ENCODE measurements at places on chromosomes 6 and 20.

- DNase-seq, result no peak
Observed at GRCh38 chr6:128033156-128033555, 132.3 kb upstream of the THEMIS start.

- no peak for DNase-seq
Observed at GRCh38 chr6:11763460-11764249, 14.9 kb downstream of the ADTRP start.

DNA sequence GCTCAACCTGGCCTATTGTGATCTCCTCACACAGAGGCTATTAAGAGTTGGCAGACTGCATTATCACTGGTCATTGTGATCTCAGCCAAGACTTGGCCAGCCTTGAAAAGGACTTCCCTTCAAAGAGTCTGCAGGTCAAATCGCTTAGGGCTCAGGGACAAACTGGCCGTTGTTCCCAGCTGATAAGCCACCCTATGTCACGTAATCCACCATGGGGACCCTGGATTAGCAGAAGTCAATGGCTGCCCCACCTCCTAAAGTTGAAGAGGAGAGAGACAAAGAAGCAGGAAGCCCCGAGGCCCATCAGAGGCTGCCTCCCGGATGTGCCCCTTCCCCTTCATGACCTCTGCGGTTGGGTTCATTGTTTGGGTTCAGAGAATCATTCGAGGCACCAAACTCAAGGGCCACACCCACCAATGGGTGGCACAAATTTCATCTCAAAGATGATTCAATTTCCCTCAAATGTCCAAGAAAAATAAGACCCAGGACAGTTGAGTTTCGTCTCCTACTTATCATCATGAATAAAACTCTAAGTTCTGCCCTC is 56.6 kb downstream of the BPIFB1 start:
- no peak for DNase-seq

DNA sequence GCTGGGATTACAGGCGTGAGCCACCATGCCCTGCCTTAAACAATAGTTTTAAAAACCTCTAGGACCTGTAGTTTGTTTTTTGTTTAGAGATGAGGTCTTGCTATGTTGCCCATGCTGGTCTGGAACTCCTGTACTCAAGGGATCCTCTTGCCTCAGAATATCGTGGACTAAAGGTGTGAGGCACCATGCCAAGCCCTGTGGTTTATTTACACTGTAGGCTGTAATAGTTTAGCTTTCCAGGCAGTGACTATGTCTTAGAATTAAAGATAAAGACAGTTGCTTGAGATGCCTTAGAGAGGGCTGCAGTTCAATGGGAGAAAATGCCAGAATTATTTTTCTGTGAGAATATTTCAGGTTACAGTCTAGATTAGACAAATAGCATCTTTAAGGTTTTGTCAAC is 72.9 kb downstream of the SGK1 start:
- no peak for DNase-seq

GRCh38 chr6:93235775-93236174 is 183.6 kb downstream of the EPHA7 start:
- no peak for DNase-seq

GRCh38 chr20:5395932-5396727 is 79.4 kb upstream of the PROKR2 start:
- no peak for DNase-seq

DNA sequence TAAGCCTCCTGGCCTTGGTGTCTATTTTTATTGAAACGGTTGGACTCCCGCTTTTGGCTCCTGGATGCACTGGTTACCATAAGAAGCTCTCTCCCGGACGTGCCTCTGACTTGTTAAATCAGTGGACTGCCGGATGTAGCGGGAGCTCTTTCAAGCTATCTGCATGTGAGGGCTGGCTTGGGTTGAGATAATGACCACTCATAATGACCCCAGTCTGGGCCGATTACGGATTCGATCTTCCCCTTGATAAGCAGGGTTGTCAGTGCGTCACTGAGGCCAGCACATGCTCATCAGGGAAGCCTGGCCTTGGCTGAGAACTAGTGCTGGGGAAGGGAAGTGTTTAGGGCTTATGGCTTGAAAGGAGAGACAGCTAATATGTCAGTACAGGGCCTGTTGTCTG is 528.1 kb downstream of the CDH26 start:
- DNase-seq, result no peak

DNA sequence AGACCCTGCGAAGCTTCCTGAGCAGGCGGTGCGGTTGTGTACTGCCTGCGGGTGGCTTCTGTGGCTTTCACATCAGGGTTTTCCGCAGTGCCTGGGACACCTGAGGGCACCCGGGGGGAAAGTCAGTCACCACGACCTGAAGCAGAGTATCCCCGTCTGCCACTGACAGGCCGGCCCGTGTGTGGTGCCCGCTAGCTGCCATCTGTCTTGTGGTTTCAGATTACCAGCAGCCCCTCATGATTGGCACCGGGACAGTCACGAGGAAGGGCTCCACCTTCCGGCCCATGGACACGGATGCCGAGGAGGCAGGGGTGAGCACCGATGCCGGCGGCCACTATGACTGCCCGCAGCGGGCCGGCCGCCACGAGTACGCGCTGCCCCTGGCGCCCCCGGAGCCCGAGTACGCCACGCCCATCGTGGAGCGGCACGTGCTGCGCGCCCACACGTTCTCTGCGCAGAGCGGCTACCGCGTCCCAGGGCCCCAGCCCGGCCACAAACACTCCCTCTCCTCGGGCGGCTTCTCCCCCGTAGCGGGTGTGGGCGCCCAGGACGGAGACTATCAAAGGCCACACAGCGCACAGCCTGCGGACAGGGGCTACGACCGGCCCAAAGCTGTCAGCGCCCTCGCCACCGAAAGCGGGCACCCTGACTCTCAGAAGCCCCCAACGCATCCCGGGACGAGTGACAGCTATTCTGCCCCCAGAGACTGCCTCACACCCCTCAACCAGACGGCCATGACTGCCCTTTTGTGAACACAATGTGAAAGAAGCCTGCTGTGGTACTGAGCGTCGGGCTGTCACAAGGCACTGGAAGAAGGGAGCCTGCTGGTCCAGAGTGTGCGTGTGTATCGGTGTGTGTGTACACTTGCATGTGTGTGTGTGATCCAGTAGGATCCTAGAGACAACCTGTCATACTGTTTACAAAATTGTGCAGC is 54.4 kb downstream of the GOPC start:
- DNase-seq, result peak; percentile 15

- no peak for DNase-seq
Observed at GRCh38 chr6:15194453-15194852, 51.4 kb upstream of the JARID2 start.

GRCh38 chr20:59120919-59121318 is 42.7 kb upstream of the ZNF831 start:
- DNase-seq, result no peak

- no peak for DNase-seq
Observed at GRCh38 chr6:159844737-159845645, 44.9 kb downstream of the PNLDC1 start.

GRCh38 chr6:28161410-28162079 is 19.9 kb downstream of the ZKSCAN8 start:
- peak; percentile 80 for DNase-seq

DNA sequence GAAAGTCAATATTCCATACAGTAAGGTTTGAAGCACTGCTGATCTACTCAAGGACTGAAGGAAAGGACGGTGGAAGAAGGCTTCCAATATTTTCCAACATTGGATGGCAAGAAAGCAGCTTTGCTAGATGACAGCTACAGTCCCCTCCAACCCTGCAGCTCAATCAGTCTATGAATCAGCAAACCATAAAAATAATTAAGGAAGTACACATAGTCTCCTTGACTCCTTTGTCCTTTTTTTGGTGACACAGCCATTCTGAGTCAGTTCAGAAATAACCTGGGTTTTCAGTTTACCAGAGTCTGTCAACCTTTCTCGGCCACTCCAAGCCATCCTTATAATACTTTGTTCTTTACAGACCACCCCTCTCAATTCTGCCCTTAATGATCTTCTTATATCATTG is 232.5 kb downstream of the IBTK start:
- DNase-seq, result no peak

DNA sequence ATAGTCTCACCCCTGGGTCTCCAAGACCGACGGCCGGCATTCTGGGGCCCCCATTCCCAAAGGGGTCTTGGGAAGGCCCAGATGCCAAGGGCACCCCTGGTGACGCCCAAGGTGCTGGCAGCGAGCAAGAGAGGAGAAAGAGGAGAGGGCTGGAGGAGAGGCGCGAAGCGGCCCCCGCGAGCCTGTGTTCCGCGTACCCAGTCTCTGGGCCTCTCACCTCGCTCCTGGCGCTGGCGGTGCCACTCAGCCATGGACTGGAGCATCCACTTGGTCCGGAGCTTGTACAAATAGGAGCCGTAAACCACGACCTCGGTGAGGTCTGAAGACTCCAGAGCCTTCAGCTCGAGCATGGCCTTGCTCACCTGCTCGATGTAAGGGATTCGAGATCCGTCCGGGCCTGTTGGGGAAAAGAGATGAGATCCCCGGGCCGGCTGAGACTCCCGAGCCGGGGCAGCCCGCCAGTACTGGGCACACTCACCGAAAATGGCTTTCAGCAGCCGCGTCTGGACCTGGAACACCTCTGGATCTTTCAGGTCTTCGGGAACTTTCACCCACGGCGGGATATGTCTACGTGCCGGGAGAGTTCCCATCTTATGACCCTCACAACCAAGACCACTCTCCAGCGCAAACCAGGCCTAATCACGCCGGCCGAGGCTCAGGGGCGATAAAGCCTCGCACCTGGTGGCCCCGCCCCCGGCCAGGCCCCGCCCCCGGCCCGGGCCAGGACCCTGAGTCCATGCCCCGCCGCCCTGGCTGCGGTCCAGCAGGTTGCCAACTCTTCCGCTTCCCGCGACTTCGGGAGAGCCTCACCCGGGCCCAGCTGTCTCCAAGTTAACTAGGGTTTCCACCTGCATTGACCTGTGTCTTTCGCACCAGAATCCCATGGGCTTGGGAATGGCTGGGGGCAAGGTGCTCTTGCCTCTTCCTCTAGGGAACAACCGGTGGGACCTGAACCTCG is at the start of gene DPPA5:
DPPA5 (minus strand) TSS at position 641 of the 958 bp plus-strand sequence; CDS start at position 590, 51 bp downstream.
- DNase-seq, result no peak

DNA sequence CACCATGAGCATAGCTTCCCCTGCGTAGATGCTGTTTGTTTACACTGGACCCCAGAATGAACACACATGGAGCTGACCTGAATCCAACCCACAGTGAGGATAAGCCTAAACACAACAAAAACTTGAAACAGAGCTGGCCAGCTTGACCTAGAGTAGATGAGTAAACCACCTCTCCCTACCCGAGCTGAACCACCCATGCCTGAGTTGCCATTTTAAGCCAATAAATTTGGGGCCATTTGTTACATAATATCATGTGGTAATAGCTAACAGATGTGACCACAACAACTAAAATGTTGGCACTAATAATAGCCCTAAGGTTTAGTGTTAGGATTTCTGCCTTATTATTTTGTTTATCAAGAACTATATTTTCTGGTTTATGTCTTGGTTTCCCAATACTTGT is 103.2 kb upstream of the GRIK2 start:
- no peak for DNase-seq

DNA sequence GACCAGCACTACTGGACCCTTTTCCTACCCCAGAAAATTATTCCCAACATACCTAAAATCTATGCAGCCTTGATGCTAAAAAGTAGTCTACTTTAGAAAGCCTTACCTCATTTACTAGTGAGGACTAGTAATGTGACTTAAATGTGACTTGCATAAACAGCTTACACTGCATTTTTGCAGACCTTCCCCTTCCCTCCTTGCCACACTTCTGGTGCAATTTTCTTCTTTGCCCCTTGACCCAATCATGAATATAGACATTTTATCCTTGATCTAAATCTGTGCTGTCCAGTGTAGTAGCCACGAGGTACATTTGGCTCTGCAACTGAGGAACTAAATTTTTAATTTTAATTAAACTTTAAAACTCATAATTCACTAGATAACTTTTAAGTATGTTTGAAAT is 7.0 kb upstream of the ZKSCAN8 start:
- DNase-seq, result no peak

- DNase-seq, result no peak
Observed at GRCh38 chr6:106643061-106643460, 13.7 kb downstream of the QRSL1 start.

- DNase-seq, result no peak
Observed at GRCh38 chr6:152112491-152113261, 305.2 kb downstream of the ESR1 start.

DNA sequence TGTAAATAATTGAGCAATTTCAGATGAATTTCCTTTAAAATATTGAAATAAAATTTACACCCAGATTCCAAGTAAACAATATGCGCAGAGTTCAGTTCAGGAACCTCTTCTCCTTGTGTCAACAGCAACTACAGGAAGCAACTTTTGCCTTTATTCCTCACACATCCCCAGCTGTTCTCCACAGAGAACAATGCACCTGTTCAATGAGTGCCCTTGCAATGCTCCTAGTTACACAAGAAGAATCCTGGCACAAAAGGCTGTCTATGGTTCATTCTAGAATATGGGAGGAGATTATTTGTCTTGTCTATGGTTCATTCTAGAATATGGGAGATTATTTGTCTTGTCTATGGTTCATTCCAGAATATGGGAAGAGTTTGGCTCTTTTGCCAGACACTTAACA is 454.9 kb downstream of the BTBD3 start:
- no peak for DNase-seq

DNA sequence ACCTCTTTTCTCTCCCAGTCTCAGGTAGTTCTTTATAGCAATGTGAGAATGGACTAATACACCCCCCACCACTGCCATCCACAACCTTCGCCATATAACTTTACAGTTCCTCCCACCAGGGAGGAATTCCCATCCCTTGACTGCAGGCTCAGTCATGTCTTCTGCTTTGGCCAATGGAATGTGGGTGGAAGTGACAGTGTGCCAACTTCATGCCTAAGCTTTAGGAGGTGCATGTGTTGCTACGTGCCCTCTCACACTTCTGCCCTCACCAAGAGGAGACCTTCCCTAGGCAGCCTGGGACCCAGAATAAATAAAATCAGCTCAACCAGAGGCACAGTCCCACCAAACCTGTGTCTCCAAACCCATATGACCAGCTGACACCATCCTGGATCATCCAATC is 33.0 kb upstream of the LRRN4 start:
- DNase-seq, result no peak

DNA sequence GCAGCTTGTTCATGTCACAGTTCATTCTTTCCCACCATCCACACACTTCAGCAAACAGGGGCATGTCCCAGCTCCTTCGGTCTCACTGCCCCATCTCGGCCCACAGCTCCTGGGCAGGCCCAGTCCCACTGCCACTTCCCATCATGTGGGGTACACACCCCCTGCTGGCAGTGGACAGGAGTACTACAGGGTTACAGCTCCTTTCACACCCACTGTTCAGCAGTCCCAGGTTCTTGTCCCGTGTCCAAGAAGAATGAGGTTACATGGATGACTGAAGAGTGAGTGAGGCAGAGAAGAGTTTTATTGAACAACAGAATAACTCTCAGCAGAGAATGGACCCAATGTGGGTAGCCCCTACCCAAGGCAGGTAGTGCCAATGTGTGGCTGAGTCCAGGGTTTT is 77.8 kb upstream of the SMLR1 start:
- no peak for DNase-seq

DNA sequence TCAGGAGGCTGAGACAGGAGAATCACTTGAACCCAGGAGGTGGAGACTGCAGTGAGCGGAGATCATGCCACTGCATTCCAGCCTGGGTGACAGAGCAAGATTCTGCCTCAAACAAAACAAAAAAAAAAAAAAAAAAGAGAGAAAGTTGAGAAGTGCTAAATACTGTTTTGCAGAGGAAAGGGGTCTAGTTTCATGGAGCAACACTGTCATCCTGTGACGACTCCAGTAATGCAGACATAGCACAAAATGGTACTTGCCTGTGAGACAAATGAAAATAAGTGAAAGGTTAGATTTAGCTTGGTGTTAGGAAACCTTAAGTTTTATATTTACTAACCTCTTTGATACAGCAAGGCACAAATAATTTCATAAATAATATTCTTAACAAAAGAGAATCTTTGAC is 29.7 kb downstream of the CEP162 start:
- DNase-seq, result no peak

- DNase-seq, result no peak
Observed at GRCh38 chr6:39088331-39088730, 26.7 kb downstream of the SAYSD1 start.
